ENCODE measurements at places on chromosomes 2 and 18.

DNA sequence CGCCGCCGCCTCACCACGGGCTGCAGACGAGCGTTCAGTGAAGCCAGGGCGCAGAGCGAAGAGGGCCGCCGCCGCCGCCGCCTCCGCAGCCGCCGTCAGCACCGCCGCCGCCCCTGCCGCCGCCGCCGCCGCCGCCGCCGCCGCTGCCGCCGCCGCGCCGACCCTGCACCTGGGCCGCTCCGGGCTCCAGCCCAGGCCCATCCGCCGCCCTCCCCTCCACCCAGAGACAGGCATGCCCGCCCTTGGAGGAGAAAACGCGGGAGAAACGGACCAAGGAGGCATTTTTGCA, 3.0 kb downstream of the POU3F3 start:
- no peak for DNase-seq

GRCh38 chr18:50193796-50194630, 934 bp downstream of the MYO5B start:
- peak; percentile 14 for DNase-seq

DNA sequence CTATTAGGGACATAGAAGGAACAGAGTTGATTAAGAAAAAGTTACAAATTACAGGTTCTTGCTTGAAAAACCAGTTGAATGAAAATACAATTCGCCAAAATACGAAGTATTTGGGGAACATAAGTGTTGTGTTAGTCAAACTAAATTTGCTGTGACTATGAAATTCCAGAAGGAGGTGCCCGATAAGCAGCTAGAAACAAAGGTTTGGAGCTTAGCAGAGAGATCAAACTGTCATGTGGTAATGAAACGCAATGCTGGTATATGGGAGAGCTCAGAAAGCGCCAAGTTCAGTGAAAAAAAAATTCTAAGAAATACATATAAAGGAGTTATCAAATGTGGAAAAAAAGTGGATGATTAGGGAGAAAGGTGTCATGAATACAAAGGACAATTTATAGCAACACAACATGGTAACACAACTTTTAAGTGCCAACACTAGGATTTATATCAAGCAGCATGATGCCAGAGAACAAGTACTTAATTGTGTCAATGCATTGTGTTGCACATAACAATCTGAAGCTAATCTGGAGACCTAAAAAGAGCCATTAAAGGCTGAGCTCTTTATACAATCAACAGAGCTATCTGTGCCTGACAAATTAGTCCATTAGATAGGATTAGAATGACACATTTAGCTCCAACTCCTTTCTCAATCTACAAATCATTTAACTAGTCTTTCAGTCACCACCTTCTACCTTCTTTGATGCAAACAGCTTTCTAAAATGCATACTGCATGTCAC, 31.2 kb downstream of the SMAD2 start:
- no peak for DNase-seq

- DNase-seq = no peak
Observed at GRCh38 chr2:220277445-220277975, 650.1 kb downstream of the SLC4A3 start.

GRCh38 chr2:157093666-157094065, 163.8 kb upstream of the GALNT5 start:
- no peak for DNase-seq

- DNase-seq = no peak
Observed at GRCh38 chr2:59691518-59692190, 861.8 kb downstream of the BCL11A start.

GRCh38 chr2:67642046-67642382, 244.9 kb downstream of the ETAA1 start:
- no peak for DNase-seq

DNA sequence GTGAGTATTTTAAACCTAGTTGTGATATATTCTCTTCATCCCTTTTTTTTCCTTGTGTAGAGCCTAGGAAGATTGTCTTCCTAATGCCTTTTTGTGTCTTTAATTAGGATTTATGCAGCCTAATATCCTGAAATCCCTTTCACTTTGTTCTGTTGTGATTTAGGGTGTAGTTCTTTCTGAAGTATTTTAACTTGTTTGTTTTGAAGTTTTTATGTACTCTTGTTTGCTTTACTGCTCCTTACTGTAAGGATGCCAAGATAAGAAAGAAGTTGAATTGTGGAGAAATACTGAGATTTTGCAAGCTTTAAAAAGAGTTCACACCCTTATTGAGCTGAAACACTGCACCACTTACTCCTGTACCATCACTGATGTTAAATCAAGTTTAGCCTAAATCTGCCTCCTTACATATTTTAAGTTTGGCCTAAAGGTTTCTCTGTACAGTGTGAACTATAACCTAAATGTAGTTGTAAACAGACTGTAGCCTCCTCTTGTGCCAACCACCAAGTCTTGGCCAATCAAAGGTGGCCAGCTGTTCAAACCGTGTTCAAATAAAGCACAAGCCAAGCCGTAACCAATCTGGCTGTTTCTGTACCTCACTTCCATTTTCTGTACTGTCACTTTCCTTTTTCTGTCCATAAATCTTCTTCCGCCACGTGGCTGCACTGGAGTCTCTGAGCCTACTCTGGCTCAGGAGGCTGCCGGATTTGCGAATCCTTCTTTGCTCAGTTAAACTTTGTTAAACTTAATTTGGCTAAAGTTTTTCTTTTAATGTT, 17.7 kb upstream of the ACOXL start:
- DNase-seq = no peak

GRCh38 chr2:240599141-240599583, 12.6 kb downstream of the CAPN10 start:
- no peak for DNase-seq

DNA sequence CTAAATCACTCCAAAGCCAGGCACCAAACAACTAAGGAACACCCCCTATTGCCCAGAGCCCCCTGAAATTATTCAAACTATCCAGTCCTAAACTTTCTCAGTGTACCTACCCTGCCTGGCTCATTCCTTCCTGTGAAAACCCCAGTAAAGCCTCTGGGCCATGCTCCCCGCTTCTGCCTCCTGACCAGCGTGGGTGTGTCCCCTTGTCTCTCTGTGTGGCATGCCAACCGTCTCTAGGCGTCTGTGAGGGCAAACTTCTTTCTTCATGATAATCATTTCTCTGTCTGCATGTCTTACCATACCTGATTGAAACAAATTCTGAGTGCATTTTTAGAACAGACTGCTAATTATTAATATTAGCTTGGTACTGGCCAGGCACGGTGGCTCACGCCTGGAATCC, 109.0 kb upstream of the MSH2 start:
- DNase-seq = no peak

DNA sequence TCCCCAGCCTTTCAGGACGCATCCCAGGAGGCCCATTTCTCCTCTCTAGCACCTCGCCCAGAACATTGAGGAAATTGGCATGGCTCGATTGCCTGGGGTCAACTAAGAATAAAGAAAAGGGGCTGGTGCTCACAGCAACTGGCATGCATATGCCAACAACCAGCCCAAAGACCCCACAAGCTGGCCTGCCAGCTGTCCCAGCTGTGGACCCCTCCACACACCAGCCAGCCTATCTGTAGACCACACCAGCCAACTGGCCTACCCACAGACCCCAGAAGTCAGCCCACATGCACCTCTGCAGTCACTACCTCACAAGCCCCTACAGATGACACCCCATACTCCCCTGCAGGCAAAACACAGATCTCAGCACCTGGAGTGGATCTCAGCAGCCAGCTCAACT, 123.8 kb upstream of the ID2 start:
- no peak for DNase-seq

- DNase-seq = no peak
Observed at GRCh38 chr2:75607988-75608683, 38.4 kb upstream of the MRPL19 start.

DNA sequence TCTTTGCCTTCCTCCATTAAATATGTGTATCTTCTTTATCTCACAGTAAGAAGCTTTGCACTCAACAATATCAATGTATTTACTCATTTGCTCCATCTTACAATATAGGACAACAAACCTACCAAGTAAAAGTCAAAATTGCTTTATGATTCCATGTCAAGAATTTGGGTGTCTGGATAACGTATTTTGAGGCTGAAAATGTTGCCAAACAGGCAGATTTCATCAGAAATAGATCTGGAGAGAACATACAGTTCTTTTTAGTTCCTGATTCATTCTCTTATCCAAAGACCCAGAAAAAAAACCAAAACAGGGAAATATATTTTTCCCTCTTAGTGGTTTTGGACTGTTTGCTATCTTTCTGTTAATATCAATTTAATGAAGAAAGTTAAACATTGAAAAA, 621.1 kb downstream of the STK39 start:
- no peak for DNase-seq

- DNase-seq = no peak
Observed at GRCh38 chr18:55406451-55406991, 181.5 kb downstream of the TCF4 start.

DNA sequence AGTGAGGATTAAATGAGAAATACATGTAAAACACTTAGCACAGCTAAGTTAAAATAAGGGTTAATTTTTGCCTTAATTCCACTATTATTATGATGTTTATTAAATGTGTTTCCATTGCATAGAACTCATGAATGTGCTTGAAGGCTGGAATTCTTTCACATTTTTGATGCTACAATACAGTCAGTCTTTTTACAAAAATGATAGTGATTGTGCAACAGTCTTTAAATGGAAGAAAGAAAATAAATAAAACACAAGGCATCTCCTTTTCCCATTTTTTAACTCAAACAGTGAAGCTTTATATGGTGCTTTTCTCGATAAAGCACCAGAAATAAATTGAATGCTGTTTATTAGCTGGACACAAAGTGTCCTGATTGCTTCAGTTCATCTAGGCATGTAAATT, 123.9 kb downstream of the MAP2 start:
- no peak for DNase-seq

DNA sequence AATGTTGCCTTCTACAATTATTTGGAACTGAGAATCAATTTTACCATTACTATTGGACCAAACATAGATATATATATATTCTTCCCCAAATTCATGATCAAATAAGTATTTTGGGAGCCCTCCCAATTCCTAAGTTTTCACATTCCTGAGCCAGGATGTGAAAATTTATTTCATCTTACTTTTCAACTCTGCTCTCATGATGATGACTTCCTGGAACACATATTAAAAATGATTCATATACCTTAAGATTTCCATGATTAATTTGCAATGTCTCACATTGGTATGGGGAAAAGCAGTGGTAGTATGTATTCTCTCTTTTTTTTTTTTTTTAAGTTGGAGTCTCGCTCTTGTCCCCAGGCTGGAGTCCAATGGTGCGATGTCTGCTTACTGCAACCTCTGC, 596.1 kb upstream of the ZEB2 start:
- DNase-seq = no peak

DNA sequence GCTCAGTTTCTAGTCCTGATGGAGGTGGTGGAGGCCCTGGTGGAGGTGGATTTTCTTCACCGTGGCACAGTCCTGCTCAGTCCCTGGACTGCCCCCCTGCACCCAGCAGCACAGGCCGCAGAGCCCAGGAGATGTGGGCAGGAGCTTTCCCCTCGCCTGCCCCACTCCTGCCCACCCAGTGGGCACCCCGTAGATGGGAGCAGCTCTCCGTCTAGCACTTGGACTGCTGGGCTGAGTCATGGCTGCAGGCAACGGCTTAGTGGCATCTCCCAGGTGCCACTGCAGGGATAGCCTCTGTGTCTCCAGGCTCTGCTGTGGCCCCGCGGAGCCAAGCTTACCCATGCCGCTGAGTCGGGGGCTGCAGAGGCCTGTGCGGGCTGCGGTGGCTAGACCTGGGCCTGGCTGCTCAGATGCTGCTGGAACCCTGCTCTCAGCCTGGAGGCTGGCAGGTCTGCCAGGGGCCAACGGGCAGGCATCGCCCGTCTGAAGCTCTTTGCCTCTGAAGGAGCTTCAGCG, 92.3 kb upstream of the CTDP1 start:
- no peak for DNase-seq

DNA sequence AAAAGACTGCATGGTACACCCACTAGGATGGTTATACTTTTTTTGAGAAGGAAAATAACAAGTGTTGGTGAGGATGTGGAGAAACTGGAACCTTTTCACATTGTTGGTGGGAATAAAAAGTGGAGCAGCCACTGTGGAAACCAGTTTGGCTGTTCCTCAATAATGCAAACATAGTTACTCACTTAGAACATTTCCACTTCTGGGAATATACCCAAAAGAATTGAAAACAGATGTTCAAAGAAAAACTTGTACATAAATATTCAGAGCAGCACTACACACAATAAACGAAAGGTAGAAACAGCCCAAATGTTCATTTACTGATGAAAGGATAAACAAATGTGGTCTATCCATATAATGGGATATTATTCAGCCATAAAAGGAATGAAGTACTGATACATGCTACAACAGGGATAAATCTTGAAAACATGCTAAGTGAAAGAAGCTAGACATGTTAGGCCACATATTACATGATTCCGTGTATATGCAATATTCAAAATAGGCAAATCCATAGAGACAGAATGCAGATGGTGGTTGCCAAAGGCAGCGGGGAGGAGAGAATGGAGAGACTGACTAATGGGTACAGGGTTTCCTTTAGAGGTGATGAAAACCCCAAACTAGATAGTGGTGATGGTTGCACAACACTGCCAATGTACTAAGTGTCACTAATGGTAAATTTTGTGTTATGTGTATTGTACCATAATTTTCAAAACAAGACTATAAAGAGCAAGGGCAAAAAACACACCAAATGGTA, 20.9 kb upstream of the LMAN1 start:
- no peak for DNase-seq

DNA sequence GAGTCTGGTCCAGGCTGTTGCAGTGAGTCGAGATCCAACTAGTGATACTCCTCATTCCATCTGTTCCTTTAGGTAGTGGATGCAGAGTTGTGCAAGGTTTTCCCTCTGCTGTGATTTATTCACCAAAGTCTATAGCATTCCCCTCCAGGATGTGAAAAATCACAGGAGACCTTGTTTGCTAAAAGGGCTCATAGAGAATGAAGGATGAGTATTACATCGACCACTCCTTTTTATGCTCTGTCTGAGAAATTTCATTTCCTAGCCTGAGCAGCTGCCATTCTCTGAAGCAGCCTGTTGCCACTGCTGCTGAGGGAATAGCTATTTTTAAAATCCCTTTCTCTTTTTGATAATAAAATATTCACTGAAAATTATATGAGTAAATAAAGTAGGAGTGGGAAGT, 134.1 kb upstream of the LRRTM1 start:
- DNase-seq = no peak

DNA sequence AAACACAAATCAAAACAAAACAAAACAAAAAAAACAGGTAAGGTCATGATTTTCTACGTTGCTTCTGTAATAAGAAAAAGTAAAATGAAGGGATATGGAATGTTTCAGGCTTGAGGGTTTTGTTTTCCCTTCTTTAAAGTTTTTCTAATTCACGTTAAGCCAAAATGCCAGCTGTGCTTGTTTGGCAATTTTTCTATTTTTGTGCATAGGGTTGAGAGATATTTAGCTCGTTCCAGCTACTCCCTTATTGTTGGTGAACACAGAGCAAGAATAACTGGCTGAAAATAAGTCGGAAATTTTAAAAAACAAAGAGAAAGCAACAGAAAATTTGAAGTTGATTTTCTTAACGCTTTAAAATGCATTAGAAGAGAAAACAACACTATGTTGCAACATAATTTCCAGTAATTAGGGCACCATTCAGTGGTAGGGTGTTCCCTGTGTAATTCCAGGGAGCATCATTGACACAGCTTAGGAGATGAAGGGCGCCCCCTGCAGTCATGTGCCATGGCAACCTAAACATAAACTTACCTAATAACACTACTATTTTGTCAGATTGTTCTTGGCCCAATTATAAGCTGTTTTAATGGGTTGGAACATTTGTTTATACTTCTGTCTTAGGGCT, 99.5 kb downstream of the DTNA start:
- peak; percentile 38 for DNase-seq
